PC-3 (cell line): ENCODE measurements at places on chromosomes 16 and 17.
A peak's percentile ranks its signal among the peaks of the same experiment; 100 is the strongest.

DNA sequence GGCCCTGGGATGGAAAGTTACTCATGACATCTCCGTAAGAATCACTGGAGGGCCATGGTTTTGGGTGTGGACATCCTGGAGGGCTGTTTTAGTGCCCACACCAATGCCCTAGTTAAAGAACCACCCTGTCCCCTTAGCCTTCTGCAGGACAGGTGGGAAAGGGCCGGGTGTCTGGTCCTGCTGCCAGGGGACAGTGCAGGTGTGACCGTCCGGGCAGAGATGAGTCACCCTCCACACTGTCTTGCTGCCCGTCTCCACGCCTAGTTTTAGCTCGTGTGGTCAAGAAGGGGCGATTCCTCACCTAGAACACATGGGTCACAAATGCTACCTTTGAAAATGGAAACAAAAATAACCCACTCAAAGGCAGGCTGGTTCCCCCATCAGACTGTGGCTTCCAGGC lies 17.0 kb downstream of the CEP295NL start:
- peak; percentile 45 for DNase-seq

- peak; percentile 54 for DNase-seq
Observed at GRCh38 chr17:80259457-80260068, 1.1 kb upstream of the RNF213 start.

DNA sequence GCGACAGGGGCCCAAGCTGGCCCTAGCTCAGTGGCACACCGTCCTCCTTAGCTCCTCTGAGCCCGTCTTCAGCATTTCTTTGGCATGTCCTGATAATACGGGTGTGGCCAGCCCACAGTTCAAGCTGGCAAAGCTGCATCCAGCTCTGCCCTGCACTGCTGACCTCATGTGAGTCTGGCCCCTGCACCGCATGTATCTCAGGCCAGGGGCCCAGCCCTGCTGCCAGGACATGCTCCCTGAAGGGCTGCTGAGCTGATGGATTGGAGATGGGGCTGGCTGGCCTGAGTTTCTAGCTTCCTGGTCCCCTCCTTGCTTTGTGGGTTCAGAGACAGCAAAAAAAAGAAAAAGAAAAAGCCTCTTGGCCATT lies 2.4 kb downstream of the DOC2B start:
- no peak for DNase-seq

DNA sequence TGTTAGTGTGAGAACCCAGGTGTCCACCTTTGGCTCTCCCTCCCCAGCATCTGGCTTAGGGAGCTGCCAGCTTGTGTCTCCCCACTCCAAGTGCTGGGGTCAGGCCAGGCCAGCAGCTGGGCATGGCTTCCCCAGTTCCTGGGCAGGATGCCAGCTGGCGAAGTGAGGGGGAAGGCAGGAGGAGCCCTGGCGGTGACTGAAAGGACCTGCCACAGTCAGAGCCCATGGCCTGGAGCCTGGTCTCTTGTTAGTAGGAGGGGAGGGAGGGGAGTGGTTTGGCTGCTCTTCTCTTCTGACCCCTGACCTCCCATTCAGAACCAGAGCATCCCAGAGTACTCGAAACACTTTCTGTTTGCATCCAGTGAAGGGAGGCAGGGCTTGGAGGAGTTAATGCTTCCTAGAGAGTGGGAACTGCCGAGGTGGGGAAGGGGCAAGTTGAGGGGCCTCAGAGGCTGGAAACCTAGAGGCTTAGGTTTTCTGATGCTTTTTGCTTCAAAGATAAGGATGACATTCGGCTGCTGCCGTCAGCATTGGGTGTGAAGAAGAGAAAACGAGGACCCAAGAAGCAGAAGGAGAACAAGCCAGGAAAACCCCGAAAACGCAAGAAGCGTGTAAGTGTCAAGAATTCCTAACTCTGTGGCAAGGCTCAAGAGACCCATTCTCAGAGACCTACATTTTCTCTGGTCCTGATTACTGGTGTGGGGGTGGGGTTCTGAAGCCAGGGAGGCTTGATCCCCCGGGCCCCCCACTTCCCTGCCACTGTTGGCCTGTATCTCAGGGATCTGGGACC lies 772 bp downstream of the CHD3 start:
- peak; percentile 84 for DNase-seq

DNA sequence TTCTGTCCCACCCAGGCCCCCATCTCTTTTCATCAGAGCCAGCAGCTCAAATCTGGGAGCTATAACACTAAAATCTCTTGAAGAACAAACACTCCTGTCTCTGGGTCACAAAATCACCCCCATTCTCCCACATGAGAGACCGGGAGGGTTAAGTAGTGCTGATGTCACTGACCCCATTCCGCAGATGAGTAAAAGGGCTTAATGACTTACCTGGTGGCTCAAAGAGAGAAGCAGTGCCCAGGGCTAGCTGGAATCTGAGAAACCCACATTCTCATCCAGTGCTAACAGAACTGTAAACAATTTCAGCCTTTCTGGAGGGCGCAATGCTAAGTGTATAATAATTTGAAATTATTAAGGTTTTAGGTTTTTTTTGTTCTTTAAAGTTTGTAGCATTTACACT lies 26.3 kb upstream of the LHX1 start:
- DNase-seq, result no peak

GRCh38 chr17:56114469-56114868 lies 38.8 kb upstream of the ANKFN1 start:
- DNase-seq, result no peak

- peak; percentile 31 for DNase-seq
Observed at GRCh38 chr16:87317750-87318644, 805 bp upstream of the C16orf95 start.

DNA sequence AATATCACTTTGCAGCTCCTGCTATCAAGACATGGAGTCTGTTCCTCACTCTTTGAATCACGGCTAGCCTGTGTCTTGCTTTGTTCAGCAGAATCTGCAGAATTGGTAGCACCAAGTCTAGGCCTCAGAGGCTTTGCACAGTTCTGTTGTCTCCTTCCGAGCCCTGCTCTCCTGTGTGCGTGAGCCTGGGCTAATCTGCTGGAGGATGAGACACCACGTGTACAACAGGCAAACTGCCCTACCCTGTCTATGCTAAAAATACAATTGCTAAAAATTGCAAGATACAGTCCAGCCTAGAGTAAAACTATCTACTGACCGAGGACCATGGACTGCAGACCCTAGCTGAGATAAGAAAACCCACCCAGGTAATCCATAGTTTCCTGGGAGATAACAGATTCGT lies 484.7 kb downstream of the NPIPA7 start:
- no peak for DNase-seq
